CD4-positive, CD25-positive, alpha-beta regulatory T cell (primary cell): ENCODE measurements at places on chromosomes 13 and 19. TPM values are rescaled to one million over a fixed set of nuclear protein-coding genes. Genes with fewer than 3 reads are reported as not detected.

DNA sequence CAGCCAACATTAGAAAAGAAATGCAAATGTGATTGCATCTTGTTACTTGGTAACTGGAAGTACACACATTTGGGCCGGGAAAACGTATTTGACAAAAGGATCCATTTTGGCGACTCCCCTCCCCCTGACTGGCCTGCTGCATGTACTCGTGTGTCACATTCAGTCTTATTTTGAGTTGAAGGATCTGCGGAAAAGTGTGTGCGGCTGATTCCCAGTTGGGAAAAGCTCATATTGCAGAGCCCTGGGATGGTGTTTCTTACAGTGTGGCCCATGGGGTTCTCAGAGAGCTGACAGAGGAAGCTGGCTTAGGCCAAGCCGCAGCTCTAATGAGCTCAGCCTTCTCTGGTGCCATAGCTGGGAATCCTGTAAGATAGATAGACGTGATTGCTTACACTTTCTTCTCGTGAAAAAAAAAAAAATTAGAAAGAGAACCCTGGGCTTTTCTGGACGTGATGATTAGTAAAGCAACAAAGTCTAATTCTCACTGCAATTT lies 170.3 kb upstream of the ARGLU1 start:
- no peak overlapping the region for H3K27ac ChIP-seq
- H3K27me3 ChIP-seq, result no peaks in the 10 kb centered on the region
- H3K4me1 ChIP-seq, result no peaks in the 10 kb centered on the region
- H3K36me3 ChIP-seq, result no peaks in the 10 kb centered on the region

- no peak overlapping the region for H3K27ac ChIP-seq
- H3K36me3 ChIP-seq, result no peaks in the 10 kb centered on the region
- H3K27me3 ChIP-seq, result no peaks in the 10 kb centered on the region
- peaks cover 89% of the 10 kb centered on the region for H3K4me1 ChIP-seq
- DNase-seq, result no peak
These were observed 35.7 kb downstream of the STK24 start for GRCh38 chr13:98541191-98541590.

GRCh38 chr19:452829-453228 lies 8.0 kb downstream of the SHC2 start:
- H3K27me3 ChIP-seq, result no peaks in the 10 kb centered on the region
- no peak for DNase-seq

GRCh38 chr13:41597348-41598041 lies 140.1 kb downstream of the RGCC start:
- H3K27me3 ChIP-seq, result no peaks in the 10 kb centered on the region
- H3K4me3 ChIP-seq, result no peak overlapping the region
- DNase-seq, result no peak
- no peak overlapping the region for H3K27ac ChIP-seq
- no peaks in the 10 kb centered on the region for H3K36me3 ChIP-seq
- peaks cover 5% of the 10 kb centered on the region for H3K4me1 ChIP-seq

DNA sequence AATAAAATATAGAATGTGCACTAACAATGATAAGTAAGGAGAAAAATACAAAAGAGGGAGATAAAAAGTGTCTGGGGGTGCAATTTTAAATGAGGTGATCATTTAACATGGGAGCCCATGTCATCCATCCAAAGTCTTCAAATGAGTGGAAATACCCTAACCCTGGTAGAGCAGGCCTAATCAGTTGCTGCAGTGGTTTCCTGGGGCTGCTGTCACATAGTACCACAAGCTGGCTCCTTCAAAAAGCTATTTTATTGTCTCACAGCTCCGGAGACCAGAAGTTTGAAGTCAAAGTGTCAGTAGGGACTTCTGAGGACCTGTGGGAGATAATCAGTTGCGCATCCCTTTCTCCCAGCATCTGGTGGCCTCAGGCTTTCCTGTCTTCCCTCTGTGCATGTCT lies 717.9 kb downstream of the DIAPH3 start:
- no peak overlapping the region for H3K27ac ChIP-seq
- no peak for DNase-seq
- H3K4me1 ChIP-seq, result no peaks in the 10 kb centered on the region
- no peak overlapping the region for H3K4me3 ChIP-seq
- no peaks in the 10 kb centered on the region for H3K36me3 ChIP-seq

DNA sequence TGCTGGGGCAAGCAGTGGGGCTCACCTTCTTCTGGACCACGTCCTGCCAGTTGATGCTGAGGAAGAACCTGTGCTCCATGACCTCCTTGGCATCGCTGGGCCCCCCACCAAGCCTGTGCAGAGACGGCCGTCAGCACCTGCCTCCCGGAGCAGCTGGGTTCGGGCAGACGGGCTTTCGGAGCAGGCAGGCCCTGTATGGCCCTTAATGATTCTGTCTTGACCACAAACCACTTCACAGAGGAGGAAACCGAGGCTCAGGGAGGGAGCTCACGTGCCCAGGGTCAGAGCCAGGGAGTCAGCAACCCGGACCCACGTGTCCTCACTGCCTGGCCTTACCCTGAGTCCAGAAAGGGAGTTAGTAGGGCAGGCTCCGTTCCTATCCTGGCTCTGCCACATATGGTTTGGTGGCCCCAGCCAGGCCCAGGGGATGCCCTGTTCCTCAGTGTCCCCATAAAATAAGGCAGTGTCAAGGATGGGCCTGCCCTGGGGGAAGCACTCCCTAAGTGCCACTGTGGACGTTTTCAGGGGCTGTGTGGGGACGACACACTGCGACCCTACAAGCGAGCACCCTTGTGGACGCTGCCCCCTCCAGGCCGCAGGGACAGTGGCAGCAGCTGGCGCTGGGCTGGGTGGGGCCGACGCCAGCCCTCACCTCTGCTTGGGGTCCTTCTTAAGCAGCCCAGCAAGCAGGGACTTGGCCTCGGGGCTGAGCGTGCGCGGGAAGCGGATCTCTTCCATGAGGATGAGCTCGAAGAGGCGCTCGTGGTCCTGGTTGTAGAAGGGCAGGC lies 8.9 kb upstream of the CCNP start:
- no peaks in the 10 kb centered on the region for H3K27me3 ChIP-seq
- H3K27ac ChIP-seq, result no peak overlapping the region
- DNase-seq, result no peak
- H3K4me1 ChIP-seq, result no peaks in the 10 kb centered on the region

DNA sequence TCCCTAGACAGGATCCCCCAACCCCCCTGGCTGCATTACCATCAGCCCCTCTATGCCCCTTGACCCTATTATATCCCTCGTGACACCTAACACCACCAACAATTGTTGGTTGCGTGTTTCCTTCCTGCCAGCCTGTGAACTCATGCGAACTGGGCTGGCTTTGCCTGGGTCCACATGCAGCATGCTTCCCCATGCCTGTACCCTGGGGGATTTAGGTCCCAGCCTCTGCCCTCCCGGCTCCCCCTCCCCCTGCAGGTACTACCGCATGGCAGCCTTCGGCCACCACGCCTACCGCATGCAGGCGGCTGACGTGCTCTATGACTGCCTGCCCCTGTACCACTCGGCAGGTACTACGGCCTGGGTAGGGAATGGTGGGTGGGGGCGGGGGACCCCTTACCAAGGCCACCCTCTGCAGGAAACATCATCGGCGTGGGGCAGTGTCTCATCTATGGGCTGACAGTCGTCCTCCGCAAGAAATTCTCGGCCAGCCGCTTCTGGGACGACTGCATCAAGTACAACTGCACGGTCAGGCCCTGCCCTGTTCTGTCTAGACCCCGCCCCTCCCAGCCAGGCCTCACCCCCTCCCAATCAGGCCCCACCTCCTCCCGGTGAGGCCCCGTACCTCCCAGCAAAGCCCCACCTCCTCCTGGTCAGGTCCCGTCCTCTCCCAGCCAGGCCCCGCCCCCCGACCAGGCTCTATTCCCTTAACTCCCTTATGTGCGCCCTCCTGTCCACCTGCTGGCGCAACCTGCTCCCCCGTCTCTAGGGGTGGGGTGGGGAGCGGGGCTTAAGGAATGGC lies 18.5 kb downstream of the SLC27A1 start:
- peaks cover 30% of the 10 kb centered on the region for H3K4me1 ChIP-seq
- peak overlapping the region; percentile 49 for H3K27ac ChIP-seq
- H3K36me3 ChIP-seq, result no peaks in the 10 kb centered on the region
- DNase-seq, result peak; percentile 68
- no peak overlapping the region for H3K4me3 ChIP-seq
- no peaks in the 10 kb centered on the region for H3K27me3 ChIP-seq

DNA sequence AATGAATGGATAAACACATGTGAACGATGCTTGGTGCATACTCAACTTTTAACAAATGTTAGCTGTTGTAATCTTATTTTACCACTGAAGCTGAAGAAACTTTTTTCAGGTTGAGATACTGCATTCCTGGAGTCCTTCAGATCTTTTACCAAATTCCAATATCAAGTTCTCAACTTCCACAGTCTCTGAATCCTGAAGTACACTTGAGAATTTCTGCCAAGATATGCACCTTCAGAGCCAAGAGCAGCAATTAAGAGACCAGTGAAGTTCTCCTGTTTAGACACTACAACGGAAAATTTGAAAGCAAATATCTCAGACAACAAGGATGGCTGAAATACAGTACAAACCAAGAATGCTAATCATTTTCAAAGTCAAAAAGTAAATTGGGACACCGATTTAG lies 84.6 kb upstream of the MTIF3 start:
- H3K27ac ChIP-seq, result no peak overlapping the region

GRCh38 chr13:99956473-99957349 lies 14.9 kb downstream of the ZIC5 start:
- peaks cover 30% of the 10 kb centered on the region for H3K4me1 ChIP-seq
- H3K4me3 ChIP-seq, result no peak overlapping the region
- H3K27me3 ChIP-seq, result peaks cover 28% of the 10 kb centered on the region
- DNase-seq, result no peak

GRCh38 chr13:24269821-24270220 lies 39.6 kb upstream of the C1QTNF9 start:
- peaks cover 2% of the 10 kb centered on the region for H3K36me3 ChIP-seq
- H3K27ac ChIP-seq, result peak overlapping the region; percentile 96
- no peaks in the 10 kb centered on the region for H3K27me3 ChIP-seq
- no peak for DNase-seq
- H3K4me3 ChIP-seq, result peak overlapping the region; percentile 92

- H3K36me3 ChIP-seq, result no peaks in the 10 kb centered on the region
- no peak for DNase-seq
- no peak overlapping the region for H3K4me3 ChIP-seq
- H3K27me3 ChIP-seq, result no peaks in the 10 kb centered on the region
These were observed 27.1 kb downstream of the DGKH start for GRCh38 chr13:42075517-42075916.

ZNF93 gene
- 5.6 TPM for total RNA-seq

ZNF66 gene
- 7.4 TPM for total RNA-seq
